ENCODE measurements at places on chromosomes 7 and 10.
A peak's percentile ranks its signal among the peaks of the same experiment; 100 is the strongest.

DNA sequence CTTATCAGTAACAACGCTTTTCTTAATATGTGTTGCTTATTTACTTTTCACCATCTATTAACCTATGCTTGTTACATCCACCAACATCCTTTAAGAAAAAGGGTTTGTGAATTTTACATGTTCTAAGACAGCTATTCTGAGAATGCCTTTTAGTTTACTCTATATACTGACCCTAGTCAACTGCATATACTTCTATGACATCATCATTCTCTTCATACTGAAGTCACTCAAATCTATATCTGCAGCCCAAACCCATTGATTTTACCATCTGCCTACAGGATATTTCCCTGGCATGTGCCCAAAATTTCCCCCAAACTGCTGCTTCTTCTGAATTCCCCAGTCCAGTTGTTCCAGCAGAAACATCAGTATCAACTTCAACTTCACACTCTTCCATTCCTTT lies 94.6 kb upstream of the FAM204A start:
- H3K27ac ChIP-seq: no peak overlapping the region
- H3K4me3 ChIP-seq: no peak overlapping the region
- DNase-seq: no peak
- H3K4me1 ChIP-seq: no peaks in the 10 kb centered on the region
- H3K27me3 ChIP-seq: no peaks in the 10 kb centered on the region

DNA sequence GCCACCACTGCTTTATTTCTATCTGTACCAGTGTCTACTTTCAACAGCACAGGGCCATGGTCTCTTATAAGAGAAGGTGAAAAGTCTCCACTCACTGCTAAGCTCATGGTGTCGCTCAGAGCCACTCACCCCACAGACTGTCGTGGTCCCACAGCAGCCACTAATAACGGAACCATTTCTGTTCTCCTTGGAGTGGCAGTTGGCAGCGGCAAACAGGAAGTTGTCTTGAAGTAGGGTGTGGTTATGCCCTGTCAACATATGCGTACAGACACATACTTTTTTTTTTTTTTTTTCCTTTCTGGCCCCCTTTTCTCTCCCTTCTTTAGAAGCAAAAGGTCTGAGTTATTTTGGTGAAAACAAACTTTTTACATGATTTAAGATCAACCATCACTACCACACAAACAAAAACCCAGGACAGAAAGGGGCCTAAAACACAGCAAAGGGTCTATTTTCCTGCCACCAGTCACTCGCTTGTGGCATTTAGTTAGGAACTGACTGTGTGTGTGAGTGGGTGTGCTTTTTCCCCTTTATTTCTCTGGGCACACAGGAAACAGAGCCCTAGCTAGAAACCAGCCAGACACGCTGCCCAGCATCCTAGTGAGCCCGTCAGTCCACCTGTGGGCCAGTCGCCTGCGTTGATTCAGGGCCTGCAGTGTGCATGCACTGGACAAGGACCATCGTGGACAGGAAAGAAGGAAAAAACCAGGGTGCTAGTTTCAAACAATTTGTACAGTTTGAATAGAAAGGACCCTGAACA lies 96.7 kb upstream of the EFCAB10 start:
- H3K4me1 ChIP-seq: peaks cover 15% of the 10 kb centered on the region
- DNase-seq: no peak
- no peaks in the 10 kb centered on the region for H3K27me3 ChIP-seq
- H3K36me3 ChIP-seq: no peaks in the 10 kb centered on the region
- no peak overlapping the region for H3K27ac ChIP-seq
- no peak overlapping the region for H3K4me3 ChIP-seq

DNA sequence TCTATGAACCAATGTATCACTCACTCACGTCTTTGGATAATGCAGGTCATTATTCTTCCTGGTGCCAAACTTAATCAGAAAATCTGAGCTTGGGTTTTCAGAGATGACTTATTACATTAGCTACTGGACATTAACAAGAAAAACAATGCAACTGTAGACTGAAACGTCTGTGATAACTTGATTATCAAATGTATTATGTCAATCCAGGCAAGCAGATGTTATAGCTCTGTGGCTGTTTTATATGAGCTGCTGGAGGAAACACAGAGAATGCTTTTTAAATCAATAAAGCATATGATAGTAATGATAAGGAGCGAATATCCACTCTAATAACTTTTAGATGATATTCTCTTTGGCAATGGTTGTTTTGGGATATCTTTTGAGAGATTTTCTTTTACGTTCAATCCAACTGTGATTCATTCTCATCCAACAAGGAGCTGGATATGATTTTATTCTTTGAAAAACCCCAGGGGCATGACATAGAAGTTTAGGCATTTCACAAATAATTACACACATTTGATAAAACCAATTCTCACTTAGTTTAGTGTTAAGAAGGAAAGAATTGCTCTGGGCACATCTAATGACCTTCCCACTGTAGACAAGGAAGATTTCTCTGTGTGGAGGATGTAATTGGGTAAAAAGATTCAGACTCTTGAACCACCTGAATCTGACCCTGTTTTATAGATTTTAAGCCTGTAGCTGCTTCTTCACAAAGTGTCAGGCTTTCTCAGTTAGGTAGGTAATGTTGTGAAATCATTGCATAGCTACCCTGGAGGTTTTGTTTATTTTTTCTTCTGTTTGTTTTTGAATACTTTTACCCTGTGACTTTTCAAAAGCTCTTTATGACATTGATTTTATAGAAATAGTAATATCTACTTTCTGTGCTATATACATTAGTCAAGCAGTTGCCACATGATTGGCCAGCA lies 1124.7 kb downstream of the DNAJB9 start:
- no peak for DNase-seq
- no peak overlapping the region for H3K4me3 ChIP-seq
- H3K27me3 ChIP-seq: no peaks in the 10 kb centered on the region
- no peaks in the 10 kb centered on the region for H3K4me1 ChIP-seq
- H3K36me3 ChIP-seq: no peaks in the 10 kb centered on the region

- H3K4me1 ChIP-seq: no peaks in the 10 kb centered on the region
- DNase-seq: no peak
- H3K27me3 ChIP-seq: no peaks in the 10 kb centered on the region
- H3K36me3 ChIP-seq: no peaks in the 10 kb centered on the region
Measured at GRCh38 chr10:12476656-12477055, 127.3 kb downstream of the CAMK1D start.

GRCh38 chr7:36986948-36987724 lies 262.8 kb upstream of the AOAH start:
- peak; percentile 36 for DNase-seq
- no peak overlapping the region for H3K27ac ChIP-seq
- no peaks in the 10 kb centered on the region for H3K36me3 ChIP-seq
- H3K27me3 ChIP-seq: no peaks in the 10 kb centered on the region
- H3K4me3 ChIP-seq: no peak overlapping the region
